Renal pelvis (tissue), 12 donors: ENCODE measurements at places on chromosomes 1 and 21. TPM values are rescaled to one million over a fixed set of nuclear protein-coding genes. Genes with fewer than 3 reads are reported as not detected.
A peak's percentile ranks its signal among the peaks of the same experiment; 100 is the strongest.

GRCh38 chr1:44783697-44784093, 4.3 kb downstream of the BEST4 start:
- no peak for DNase-seq

DNA sequence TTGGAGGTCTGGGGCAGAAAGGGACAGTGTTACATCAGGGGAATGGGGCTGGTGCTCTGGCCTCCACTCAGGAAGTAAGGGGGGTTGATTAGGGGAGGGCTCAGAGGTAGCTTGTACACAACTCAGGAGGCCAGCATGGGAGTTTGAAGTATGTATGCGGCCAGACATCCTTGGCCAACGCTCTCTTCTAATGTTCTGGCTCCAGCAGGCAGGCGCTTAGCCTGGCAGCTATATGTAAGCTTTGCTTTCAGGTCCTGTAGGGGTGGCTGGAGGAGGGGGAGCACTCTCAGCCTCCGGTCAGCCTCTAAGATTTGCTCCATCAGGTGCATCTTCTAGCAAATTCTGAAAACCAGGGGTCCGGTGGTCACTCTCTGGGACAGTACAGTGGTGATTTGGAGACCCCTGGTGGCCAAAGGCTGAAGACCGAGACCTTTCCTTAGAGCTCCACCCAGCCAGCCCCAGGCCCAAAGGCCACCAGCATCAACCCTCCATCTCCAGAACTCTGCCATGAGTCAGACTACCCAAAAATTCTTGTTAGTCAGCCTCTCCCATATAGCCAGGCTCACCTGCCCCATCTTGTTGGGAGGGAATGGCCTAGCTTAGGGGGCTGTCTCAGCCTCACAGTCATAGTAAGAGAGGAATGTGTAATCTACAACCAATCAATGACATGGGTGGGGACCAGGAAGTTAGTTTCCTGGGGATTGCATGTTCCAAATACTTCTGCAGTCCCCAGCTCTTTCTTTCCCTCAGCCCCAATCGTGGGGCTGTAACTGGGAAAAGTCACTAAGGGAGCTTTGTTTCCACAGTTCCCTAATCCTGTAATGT, 9.7 kb upstream of the COL8A2 start:
- DNase-seq, result peak; percentile 63

- no peak for DNase-seq
Measured at GRCh38 chr1:215523128-215523861, 43.8 kb upstream of the KCTD3 start.

GRCh38 chr1:241551759-241552638, 19.8 kb downstream of the KMO start:
- DNase-seq, result no peak

- no peak for DNase-seq
Measured at GRCh38 chr21:31180256-31181081, 142.2 kb upstream of the KRTAP19-8 start.

DNA sequence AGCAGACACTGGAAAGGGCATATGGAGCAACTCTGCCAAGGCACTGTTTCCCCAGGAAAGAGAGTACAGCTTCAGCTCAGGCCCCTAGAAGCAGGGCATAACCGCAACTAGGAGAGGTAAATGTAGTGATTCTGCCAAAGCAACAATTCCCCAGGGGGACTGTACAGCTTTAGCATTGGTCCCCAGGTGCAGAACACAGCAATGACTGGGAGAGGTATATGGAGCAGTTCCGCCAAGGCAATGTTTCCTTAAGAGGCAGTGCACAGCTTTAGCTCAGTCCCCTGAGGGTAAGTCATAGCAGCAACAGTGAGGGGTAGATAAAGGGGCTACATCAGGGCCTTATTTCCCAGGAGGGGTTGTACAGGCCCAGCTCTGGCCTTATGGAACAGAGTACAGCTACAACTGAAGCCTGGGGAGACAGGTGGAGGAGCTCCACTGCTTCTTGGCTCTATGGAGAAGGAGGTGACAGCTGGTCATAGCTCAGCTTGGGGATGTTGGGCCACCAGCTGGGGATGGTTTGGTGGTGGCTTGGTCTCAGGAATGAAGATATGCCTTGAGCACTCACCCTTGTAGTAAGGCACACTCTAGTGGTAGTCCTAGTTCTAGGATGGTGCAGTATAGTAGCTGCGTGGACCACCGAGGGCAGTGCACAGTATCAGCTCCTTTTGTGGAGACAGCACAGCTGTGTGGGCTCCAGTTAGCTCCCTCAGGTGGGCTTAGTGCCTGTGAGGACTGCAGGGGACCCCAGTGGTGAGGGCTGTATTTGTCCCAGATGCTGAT, 582.7 kb downstream of the PTPRC start:
- DNase-seq, result no peak

GRCh38 chr1:30532621-30533020, 190.8 kb downstream of the MATN1 start:
- DNase-seq, result no peak

DNA sequence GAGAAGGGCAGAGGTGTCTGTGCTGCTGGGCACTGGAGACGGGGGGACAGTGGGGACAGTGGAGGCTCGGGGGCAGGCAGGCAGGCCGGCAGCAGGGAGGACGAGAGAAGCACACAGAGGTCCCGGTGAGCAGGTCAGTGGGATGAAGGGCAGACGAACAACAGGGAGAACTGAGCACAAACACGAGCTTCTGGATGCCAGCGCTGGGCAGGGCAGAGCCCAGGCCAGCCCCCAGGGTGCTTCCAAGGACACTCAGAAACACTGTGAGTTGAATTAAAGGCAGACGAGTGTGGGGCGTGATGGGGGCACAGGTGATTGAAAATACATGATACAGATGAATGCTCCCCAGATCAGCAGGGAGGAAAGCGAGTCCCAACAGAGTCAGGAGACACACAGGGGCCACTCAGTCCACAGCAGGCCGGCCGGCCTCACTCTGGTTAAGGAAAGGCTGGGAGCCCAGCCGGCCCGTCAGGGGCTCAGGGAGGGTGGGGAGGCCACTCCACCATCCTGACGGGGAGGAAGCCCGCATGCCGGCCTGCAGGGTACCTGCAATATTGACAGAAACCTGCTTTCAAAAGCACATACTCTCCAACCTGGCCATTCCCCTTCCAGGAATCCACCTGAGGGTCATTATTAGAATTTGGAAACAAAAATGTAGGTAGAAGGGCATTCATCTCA, 14.1 kb downstream of the SLC19A1 start:
- no peak for DNase-seq

DNA sequence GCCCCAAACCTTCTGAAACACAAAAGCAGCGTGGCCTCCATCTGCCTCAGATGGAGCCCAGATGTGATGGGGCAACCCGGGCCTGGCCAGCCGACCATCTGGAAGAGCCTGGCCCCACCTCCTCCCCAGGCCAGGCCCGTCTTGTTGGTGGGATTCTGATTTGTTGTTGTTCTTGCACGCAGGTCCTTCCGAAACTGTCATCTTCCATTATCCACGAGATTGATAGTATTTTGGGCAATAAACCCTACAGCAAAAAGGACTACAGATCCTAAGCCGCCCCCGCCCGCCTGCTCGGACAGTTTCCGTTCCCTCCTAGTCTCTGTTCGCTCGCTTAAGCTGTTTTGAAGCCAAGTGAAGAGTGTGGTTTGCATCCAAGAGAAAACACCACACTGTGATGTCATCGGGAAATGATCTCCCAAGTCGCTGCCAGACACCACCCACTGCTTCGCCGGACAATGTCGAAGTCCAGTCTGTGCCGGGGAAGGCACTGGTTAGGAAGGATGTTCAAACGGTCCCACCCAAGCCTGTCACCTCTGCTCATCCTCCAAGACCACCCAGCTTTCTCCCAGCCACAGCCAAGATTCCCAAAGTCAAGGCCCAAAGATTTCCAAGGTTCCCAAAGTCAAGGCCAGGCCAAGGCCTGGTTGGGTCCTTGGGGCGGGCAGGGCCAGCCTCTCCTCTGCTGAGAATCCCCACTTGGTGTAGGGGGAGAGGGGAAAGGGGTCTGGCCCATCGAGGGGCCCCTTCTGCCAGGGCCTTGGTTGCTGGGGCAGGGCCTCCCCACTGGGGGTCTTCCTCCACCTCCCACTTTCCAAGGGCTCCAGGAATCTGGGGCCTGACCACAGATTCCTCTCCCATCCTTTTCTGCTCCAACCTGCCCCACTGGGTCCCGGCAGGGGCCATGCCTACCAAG, 52.9 kb downstream of the KCNAB2 start:
- no peak for DNase-seq

DNA sequence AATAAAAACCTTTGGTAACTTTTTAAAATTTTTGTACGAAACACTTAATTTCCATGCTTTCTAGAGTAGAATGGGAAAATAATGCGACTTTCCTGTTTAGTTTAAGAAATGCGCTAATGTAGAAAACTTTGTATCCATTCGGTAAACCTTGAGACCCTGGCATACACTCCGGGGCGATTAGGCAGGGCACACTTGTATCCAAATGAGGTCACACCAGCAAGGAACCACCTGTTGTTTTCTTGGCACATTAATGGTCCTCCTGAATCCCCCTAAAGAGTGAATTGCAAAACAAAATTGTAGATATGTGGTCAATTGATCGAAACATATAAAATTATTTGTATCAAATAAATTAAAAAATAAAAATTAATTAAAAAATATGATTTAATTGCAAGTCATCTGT, 25.2 kb downstream of the CHODL start:
- no peak for DNase-seq

- no peak for DNase-seq
Measured at GRCh38 chr1:225435957-225436392, 8.1 kb upstream of the LBR start.

- no peak for DNase-seq
Measured at GRCh38 chr1:239616673-239617072, 230.3 kb downstream of the CHRM3 start.

GRCh38 chr1:98386675-98387440, 274.7 kb upstream of the SNX7 start:
- DNase-seq, result no peak

DNA sequence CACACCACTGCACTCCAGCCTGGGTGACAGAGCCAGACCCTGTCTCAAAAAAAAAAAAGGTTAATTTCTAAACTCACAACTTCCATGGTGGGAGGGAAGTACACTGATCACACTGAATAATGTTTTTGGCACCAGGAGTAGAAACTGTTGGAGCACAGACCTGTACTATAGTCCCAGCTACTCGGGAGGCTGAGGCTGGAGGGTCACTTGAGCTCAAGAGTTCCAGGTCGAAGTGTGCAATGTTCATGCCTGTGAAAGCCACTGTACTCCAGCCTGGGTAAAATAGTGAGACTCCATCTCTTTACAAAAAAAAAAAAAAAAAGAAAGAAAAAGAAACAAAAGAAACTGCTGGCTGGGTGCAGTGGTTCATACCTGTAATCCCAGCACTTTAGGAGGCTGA, 35.3 kb downstream of the TMEM50B start:
- no peak for DNase-seq

DNA sequence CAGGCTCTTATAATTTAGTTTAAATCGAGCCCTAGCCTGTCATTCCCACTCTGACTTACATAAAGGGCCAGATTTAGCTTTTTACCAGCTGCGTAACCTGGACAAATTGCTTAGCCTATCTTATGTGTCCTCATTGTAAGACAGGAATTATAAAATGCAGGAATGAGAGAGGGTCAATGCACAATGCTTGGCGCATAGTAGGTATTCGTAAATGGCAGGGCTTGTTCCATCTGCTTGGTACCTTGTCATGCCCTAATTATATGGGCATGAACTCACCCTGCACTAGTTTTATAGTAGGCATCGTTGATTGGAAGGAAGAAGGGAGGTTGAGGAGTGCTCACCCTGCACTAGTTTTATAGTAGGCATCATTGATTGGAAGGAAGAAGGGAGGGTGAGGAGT, 108.8 kb downstream of the GALNT2 start:
- no peak for DNase-seq

GRCh38 chr21:25995278-25995677, 175.3 kb downstream of the APP start:
- DNase-seq, result no peak

GRCh38 chr1:235607284-235607683, 42.3 kb downstream of the GNG4 start:
- no peak for DNase-seq

- no peak for DNase-seq
Measured at GRCh38 chr1:230144758-230145504, 77.9 kb downstream of the GALNT2 start.

- DNase-seq, result no peak
Measured at GRCh38 chr1:180299479-180300221, 69.6 kb downstream of the LHX4 start.

DNA sequence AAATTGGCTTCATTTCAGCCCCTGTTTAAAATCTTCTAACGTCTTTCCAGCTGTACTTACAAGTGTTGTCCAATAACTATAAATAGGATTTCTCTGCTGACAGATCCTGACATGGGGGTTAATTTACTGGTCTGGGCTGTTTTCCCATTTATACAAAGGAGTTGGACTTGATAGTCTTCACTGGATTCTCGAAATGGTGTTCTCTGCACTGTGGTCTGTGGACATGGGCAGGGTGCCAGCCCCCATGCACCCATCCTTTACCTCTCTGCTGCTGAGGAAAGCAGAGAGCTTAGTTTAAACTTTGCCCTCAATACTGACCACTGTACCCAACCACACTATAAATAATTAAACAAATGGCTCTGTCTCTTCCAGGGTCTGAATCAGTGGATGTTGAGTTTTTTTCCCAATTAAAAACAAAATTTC, 5.2 kb downstream of the DIO1 start:
- peak; percentile 78 for DNase-seq

GRCh38 chr1:38576241-38576640, 283.3 kb downstream of the RRAGC start:
- DNase-seq, result no peak

DNA sequence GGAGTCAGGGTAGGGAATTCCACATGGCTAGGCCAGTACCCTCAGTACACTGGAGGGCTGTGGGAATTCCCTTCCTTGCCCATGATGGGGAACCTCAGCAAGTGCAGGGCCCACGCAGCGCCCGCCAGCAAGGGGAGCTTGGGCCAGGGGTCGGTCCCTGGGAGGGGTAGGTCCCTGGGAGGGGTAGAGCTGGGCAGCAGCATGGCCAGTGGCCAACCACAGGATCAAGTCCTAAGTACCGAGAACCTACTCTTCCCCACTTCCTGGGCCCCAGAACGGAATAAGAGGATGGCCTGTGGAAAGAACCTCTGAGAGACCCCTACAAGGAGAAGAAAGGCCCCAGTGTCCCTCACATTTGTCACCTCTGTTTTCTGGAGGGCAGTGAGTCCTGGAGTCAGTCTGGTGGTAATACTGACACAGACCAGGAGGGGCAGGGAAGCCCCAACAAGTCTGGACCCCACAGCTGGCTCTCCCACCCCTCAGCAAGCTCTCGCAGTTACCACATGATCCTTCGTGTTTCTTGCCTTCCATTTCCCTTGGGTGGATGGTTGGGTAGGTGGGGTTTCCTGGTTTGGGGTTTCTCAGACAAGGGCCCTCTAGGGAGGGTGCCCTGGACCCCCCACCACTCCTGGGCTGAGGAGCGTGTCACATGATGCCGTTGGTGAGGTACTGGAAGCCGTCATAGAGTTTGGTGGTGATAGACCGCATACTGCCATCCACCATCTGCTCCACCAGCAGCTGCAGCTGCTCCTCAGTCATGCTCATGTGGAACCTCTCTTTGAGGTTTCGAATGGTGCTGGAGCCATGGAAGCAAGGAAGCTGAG, 10.3 kb downstream of the ZNF687 start:
- no peak for DNase-seq

GRCh38 chr1:188023206-188023605, 1194.5 kb downstream of the PLA2G4A start:
- no peak for DNase-seq

The KCNJ15 gene
- 252 TPM for polyA plus RNA-seq

The NBPF6 gene
- polyA plus RNA-seq, result not detected

The ACTN2 gene
- 1.0 TPM for polyA plus RNA-seq

The PKP1 gene
- 0.24 TPM for polyA plus RNA-seq

The CCDC24 gene
- 29.0 TPM for polyA plus RNA-seq

The SYPL2 gene
- 8.3 TPM for polyA plus RNA-seq

The SPRR5 gene
- polyA plus RNA-seq, result not detected

The HEYL gene
- 24.8 TPM for polyA plus RNA-seq

The LCE2C gene
- not detected for polyA plus RNA-seq

The IL12RB2 gene
- polyA plus RNA-seq, result 0.54 TPM

The OR2T11 gene
- polyA plus RNA-seq, result not detected

The USP21 gene
- polyA plus RNA-seq, result 52.6 TPM
